ENCODE measurements at places on chromosomes 13 and 19.

DNA sequence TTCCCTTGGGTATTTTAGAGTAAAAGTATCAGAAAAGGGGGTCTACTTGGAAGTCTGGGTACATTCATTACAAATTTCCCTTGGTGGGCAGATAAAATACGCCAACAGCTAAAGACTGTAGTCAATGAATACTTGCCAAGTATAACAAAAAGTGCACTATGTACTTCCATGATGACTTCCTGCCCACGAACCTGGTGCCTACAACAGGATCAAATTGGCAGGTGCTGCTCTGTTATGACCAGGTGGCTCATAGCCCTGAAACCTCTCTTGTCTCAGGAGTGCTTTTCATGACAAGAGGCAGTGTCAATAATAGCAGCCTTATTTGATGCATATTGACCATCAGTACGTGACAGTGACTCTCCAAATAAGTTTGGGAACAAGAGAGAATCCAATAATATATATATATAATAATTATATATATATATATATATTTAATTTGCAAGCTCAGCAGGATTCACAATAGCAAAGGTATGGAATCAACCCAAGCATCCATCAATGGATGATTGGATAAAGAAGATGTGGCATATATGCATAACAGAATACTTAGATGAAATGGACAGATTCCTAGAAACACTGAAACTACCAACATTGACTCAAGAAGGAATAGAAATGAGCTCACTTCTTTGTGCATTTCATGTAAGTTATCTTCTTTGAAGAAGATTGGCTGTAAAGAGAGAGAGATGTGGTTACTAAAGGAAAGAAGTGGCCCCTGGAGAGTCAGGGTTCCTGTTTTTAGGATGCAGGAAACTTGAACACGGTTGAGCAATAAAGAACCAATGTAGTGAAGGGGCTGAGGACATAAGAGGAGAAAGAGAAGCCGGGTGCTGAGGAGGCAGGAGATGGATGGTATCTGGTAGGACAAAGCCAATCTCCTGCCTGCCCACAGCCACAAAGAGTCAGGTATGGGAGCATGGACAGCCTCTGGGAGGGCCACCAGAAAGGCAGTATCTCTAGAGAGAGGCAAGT lies 52.0 kb upstream of the GTF2F2 start:
- DNase-seq = no peak

DNA sequence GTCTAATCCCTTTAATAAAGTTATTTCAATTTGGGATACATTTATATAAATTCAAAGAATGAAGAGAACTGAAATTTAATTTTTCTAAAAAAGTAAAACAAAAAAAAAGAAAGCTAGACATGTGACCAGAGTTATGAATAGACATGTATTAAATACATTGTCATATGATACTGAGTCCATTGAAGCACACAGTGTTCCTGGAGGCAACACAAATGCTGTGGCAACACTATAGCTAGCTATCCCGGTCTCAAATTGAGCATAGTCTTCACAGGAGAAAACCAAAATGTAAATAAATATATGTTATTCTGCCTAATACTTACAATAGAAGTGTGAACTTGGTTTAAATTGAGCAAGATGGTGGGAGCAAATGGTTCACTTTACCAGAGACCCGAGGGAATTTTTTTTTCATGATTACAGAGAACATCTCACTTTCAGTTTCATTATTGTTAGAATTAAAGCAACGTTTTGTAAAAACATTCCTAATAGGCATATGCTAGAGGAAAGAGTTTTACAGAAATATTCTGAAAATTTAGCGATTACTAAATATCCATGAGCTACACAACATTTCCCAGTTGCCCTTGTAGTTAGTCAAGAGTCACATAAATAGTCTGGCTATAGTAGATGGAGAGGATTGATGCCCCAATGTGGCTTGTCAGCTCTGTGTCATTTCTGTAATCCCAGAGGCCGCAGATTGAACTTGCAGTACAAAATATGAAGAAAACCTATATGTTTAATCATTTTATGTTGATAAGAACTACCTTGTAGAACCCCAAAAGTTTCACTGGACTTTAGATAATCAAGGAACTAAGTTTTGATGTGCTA lies 775.7 kb upstream of the SPRY2 start:
- no peak for DNase-seq

GRCh38 chr19:14006766-14007562 lies 844 bp upstream of the RFX1 start:
- DNase-seq = no peak

DNA sequence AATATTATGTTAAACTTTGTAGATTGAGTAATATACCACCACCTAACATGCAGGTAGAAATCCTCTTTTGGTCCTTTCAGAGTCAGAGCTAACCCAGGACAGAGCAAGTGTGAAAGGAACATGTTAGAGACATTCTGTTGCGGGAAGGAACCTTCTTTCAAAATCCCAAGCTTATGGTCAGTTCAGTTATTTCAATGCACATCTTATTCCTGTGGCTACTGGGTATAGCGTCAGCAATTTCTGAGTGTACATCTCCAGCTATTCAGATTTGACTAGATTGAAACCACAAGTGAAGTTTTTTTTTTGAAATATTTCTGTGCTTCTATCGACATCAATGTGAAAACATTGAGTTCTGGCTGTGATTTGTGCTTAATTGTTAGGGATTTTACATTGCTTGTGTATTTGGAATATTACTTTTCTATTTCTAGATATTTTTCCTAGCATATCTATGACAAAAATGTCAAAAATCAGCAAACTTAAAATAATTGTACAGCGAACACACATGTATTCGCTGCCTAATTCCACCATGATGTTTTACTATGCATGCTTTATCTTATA lies 165.3 kb downstream of the LMO7 start:
- DNase-seq = no peak

GRCh38 chr13:97020689-97021240 lies 26.5 kb upstream of the OXGR1 start:
- DNase-seq = no peak

GRCh38 chr13:38008636-38009035 lies 139.1 kb upstream of the TRPC4 start:
- no peak for DNase-seq

GRCh38 chr19:40341601-40342482 lies 6.4 kb downstream of the C19orf47 start:
- no peak for DNase-seq

DNA sequence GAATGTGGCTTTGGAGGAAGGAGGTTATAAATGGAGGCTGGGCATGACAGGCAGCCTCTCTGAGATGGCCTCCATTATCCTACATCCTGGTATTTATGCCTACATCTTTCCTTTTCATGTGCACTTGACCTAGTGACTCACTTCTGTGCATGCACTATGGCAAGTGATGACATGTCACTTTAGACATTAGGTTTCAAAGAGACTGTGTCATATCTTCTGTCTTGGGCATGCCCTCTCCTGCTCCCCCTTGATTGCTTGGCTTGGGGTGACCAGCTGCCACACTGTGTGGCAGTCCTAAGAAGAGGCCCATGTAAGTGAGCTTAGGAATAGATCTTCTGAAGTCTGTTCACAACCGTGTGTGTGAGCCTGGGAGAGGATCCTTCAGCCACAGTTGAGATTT lies 472.8 kb downstream of the FGF9 start:
- DNase-seq = no peak

DNA sequence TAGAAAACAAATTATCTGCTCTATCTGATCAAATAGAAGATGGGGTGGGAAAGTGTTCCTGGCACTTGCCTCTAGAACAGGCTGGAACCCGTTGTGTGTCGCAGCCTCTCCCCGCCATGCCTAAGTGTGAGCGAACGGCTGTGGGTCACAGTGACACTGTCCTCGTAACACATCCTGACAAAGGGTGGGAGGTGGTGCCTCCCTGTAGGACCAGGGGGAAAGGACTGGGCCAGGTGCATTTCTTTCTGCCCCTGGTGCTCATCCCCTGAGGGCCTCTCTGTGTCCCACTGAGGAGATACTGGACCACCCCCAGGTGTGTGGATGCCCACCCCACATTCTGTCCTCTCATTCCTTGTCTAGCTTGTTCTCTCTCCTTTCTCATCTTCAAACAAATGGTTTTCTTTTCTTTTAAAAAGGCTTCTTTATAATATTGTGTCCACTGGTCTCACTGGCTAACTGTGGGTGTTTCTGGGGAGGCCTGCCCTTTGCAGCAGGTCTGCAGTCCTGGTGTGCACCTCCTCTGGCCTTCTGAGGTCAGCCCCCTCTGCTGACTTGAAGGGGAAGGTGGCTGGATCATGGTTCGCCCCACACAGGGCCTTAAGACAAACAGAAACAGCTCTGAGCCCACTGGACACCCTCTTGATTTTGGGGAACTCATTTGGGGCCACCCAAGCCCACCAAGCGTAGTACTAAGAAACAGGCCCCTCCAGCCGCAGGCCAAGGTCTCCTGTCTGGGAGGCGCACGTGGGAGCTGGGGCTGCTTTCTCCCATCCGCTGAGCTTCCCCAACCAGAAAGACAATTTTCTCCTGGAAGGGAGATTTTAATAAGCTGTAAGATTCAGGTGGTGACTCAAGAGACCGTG lies 152.5 kb upstream of the SOX1 start:
- no peak for DNase-seq

DNA sequence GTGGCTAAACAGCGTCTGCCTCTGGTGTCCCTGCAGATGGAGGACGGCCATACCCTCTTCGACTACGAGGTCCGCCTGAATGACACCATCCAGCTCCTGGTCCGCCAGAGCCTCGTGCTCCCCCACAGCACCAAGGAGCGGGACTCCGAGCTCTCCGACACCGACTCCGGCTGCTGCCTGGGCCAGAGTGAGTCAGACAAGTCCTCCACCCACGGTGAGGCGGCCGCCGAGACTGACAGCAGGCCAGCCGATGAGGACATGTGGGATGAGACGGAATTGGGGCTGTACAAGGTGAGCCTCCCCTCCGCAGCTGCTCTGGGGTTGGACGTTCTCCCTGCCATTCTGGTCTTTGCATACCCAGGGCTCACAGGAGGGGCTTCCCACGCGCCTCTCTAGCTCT lies 19.9 kb downstream of the UHRF1 start:
- DNase-seq = no peak

DNA sequence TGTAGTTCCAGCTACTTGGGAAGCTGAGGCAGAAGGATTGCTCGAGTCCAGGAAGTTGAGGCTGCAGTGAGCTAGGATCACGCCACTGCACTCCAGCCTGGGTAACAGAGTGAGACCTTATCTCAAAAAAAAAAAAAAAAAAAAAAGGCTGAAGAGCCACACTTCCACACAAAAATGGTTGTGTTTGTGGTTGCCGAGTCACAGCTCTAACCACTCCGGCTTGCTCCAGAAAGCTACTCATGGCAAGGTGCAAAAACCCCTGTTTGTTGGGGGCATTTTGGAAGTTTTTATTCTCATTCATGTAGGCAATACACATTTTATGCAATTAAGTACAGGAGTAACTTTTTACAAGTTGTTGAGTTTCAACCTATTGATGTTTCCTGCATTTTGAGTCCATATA lies 93.5 kb downstream of the INSR start:
- no peak for DNase-seq

DNA sequence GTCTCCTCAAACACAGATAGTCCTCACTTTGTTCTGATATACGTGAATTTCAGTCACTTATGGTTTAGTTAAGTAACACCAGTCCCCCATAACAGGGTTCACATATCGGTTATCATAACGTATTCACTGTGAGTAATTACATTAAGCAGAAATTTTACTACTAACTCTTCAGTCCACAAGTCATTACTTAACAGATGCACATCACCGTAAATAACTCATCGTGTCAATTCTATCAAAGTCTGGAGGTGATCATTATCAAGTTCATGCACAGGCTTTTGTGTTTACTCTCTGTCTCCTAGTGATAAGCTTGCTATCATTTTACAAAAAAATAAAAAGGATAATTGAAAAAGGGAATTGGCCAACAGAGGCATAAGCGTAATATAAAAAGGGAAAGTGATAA lies 287.4 kb upstream of the ATXN8OS start:
- no peak for DNase-seq

DNA sequence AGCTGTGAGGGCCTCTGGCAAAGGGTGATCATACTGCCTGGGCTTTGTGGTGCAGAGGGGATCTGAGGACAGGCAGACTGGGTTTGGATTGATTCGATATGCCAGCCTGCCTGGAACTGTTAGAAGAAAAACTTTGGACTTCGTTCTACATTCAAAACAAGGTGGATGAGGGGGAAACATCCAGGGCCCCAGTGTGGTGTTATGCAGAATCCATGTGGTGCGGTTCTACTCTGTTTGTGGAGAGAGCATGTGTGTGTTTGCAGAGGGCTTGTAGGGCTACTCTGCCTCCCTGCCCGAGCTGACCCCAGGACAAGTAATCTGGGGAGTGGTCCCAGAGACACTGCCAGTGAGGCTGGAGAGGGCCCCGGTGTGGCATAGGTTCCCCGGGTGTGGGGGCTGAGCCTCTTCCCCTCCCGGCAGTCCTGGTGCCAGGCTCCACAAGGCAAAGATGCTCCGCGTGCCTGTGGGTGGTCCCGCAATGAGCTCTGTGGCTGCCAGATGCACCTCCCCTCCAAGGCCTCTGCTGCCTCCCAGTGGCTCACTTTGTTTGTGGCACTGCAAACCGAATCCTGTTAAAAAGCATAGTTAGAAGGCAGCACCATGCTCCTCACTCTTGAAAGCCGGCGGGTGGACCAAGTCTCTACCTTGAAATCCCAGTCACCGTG lies 22.3 kb upstream of the TFDP1 start:
- no peak for DNase-seq

DNA sequence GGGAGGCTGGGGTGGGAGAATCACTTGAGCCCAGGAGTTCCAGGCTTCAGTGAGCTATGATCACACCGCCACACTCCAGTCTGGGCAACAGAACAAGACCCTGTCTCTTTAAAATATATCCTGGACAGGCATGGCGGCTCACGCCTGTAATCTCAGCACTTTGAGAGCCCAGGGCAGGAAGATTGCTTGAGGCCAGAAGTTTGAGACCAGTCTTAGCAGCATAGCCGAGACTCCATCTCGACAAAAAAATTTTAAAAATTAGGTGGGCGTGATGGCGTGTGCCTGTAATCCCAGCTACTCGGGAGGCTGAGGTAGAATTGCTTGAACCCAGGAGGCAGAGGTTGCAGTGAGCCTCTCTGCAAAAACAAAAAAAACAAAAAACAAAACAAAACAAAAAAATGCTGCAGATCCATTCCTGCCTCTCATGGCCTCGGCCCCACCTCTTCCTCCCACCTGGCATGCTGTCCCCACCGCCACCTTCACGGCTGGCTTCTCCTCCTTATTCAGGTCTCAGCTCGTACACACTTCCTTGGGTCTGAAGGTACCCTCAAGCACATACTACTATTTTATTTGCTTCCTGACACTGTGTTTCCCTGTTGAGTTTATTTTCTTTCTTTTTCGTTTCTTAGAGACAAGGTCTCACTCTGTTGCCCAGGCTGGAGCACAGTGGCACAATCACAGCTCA lies 5.3 kb downstream of the RFX1 start:
- no peak for DNase-seq
